ENCODE measurements at places on chromosomes 3 and 15.

GRCh38 chr15:93028632-93029213, 60.3 kb downstream of the RGMA start:
- DNase-seq, result no peak

GRCh38 chr3:108940166-108940565, 13.5 kb downstream of the GUCA1C start:
- DNase-seq, result no peak

GRCh38 chr15:90560229-90560776, 30.6 kb downstream of the CRTC3 start:
- DNase-seq, result no peak

GRCh38 chr3:134617608-134618477, 33.0 kb downstream of the KY start:
- DNase-seq, result no peak

DNA sequence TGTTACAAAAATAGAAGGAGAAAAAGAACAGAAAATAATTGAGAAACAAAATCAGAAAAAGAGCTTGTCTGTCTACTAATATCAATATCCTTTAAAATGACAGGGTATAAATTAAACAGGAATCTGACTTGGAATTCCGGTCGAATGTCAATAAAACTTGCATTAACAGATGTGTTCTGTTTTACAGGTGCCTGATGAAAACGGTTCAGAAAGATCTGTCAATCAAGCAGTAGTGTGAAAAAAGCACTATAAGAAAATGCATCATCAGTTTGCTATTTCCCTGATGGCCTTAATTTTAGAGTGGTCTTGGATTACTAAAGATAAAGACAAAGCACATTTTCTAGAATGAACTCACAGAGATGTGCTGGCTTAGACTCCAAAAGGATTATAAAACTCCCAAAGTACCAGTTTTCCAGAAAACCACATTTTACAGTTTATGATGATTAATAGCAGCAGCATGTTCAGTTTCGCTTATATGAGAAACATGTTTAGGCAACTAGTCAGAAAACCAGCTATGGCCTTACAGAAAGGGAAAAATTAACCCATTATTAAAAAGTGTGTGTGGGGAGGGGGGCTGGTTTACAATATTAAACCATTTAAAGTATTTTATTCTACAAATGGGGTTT, 8.2 kb upstream of the C3orf38 start:
- no peak for DNase-seq

DNA sequence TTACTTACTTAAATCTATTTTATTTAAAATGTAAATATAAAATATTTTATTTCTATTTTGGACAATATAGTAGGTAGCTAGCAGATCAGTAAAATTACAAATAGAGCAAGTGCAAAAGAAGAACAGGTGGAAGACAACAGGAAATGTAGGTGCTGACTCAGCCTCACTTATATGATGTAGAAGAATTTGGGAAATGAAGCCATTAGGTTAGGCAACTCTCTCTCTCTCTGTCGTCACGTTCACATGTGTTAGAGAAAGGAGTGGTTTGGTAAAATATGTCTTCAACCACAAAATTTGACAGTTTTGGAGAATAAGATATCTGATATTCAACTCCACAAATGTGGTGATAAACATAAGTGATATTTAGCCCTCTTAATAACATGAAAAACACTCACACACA, 532.5 kb upstream of the KCNMB2 start:
- DNase-seq, result no peak

DNA sequence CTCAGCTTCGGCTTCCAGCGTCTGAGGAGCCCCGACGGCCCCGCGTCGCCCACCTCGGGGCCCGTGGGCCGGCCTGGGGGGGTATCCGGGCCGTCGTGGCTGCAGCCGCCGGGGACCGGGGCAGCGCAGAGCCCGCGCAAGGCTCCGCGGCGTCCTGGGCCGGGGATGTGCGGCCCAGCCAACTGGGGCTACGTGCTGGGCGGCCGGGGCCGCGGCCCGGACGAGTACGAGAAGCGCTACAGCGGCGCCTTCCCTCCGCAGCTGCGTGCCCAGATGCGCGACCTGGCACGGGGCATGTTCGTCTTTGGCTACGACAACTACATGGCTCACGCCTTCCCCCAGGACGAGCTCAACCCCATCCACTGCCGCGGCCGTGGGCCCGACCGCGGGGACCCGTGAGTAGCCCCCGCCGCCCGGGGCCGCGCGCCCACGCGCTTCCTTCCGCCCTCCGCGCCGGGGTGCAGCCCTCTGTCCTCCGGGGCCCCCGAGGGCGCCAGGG, 462 bp downstream of the EDEM1 start:
- DNase-seq, result no peak

DNA sequence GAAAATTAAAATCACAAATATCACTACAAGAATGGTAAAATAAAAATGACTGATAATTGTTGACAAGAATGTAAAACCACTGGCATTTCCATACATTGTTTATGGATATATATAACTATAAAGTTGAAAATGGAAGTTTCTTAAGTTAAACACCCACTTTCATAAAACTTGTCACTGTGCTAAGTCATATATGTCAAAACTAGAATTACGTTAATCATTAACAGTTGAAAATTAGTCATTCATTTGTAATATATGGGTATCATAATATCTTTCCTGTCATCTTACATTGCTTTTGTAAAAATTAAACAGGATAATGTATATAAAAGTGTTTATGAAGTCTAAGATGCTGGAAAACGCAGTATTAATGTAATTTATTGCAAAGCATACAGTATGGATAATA, 1398.6 kb upstream of the ALCAM start:
- no peak for DNase-seq

- no peak for DNase-seq
These were observed 53.7 kb downstream of the CCDC54 start for GRCh38 chr3:107430996-107431245.

DNA sequence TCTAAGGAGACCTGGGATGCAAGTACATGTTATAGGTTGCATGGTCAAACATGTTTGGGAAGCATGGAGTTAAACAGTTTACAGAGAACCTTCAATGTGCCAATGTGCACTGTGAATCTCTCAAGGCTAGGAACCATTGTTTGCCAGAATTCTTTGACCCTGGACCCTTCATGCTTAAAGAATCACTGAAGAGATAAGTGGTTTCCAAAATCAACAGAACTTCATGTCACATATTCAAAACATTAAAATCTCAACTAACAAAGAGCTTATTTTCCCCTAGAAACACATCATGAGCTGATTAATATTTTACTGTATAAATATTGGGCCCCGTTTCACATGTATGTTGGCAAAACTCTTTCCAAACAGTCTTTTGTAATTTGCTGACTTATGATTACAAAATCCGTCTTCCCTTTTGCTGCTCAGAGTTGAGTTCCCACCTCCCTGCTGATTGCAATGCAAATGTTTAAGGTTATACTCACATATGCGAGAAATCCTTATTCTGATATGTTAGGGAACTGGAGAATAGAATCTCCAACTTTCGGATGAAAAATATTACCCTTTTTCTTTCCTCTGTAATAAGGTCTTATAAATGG, 380.2 kb downstream of the DIPK2A start:
- no peak for DNase-seq

DNA sequence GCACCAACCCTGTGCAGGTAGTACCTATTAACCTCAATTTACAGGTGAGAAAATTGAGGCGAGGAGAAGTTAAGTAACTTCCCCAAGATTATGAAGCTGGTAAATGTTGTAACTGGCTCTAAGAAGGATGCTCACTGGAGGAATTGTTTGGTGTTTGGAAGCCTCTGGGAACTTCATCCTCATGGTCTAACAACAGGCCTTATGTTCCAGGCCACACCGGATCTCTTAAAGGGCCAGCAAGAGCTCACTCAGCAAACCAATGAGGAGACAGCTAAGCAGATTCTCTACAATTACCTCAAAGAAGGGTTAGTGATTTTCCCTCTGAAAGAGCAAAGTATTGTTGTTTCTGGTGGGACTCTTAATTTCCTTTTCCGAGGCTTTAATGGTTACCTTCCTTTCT, 63.9 kb downstream of the CGNL1 start:
- DNase-seq, result no peak

- DNase-seq, result no peak
These were observed 34.9 kb downstream of the SEMA5B start for GRCh38 chr3:122992676-122993075.

DNA sequence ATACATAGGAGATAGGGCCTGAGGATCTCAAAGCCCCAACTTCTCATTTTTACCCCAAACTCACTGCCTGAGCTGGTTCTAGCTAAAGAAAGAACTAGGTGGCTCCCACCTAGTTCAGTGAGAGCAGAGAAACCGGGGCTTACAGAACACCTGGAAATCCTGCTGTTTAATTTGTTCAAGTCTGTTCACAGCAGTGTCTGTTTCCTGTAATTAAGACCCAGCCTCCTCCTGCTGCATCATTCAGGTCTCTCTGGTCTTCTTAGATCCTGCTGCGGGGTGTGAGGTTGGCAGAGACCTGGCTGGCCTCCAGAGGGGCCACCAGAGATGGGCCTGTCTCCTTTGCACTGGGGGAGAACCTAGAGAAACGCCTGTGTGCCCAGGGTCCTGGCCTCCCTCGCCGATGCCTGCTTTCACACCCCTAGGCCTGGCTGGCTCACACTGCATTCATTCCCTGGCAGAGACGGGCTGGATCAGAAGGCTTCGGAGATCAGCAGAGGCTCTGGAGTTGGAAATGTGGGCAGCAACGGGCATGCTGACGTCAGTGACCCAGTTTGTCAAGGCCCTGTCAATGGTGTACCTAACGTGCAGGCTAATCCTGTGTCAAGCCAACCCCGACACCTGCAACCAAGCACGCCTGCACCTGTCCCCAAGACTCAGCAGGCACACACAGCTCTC, 4.9 kb upstream of the CHRNA3 start:
- DNase-seq, result no peak

DNA sequence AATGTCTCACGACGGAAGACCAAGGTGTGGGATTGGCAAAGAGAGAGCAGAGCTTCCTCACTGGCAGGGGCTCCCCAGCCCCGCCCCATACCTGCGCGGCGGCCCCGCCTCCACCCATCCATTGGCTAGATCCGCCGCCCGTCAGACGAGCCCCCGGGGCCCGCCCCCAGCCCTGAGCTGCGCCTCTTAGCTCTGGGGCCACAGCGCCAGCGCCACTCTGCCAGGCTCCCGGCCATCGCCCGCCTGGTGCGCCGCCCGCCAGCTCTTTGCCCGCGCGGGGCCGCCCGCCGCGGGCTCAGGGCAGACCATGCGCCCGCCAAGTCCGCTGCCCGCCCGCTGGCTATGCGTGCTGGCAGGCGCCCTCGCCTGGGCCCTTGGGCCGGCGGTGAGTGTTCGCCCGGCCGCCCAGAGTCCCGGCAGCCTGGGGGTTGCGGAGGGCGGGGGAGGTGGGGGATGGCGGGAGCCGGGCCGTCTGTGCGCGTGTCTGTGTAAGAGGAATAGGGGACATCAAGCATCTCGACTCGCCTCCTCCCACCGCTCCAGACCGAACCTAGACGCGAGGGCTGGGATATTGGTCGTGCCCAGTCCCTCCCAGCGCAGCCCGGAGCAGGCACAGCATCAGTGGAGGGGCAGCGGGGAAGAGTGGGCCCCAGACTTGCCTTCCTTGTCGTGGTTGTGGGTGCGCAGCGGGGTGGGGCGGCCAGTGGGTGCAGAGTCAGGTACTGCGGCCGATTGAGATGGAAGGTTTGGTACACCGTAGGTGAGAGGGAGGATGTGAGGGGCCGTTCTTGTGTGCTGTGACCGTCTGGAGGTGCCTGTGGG, at the start of gene VIPR1:
VIPR1 (plus strand) TSS at position 215 of the 822 bp plus-strand sequence; CDS start at position 308, 93 bp downstream.
- DNase-seq, result peak; percentile 79

- DNase-seq, result no peak
These were observed 83.9 kb downstream of the LRRK1 start for GRCh38 chr15:101003081-101003480.

DNA sequence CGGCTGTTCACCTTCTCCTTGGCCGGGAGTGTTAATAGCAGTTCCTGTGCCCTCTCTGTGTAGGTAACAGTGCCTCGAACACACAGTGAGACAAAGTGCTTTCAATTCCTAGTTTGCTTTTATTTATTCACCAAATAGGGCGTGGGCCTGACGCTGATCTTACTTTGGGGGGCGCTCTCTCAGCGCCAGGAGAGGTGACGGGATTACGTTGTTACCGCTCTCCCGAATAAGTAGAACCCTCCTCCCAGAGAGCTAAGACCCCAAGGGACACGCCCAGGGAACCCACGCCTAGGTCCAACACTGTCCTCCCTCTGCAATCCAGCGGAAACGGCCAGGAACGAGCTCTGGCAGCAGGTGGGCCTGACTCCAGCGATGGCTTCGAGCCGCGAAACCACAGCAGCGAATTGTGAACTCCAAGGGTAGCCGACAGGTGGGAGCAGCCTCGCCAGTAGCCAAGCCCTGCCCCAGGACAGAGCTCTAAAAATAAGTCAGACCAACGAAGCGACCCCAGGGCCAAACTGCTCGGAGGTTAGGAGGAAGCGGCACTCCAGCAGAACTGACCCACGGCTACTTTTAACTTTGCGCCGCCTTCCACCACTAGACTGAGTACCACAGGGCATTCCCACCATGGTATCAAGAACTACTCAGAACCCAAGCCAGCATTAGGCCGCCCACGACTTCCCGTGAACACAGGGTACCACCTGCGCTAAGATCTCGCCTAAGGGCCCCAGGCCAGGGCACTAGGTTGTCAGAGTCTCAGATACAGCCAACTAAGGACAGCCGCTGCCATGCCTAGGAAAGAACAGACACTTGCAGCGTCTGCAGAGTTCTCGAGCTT, 1.6 kb upstream of the SIN3A start:
- DNase-seq, result peak; percentile 63

DNA sequence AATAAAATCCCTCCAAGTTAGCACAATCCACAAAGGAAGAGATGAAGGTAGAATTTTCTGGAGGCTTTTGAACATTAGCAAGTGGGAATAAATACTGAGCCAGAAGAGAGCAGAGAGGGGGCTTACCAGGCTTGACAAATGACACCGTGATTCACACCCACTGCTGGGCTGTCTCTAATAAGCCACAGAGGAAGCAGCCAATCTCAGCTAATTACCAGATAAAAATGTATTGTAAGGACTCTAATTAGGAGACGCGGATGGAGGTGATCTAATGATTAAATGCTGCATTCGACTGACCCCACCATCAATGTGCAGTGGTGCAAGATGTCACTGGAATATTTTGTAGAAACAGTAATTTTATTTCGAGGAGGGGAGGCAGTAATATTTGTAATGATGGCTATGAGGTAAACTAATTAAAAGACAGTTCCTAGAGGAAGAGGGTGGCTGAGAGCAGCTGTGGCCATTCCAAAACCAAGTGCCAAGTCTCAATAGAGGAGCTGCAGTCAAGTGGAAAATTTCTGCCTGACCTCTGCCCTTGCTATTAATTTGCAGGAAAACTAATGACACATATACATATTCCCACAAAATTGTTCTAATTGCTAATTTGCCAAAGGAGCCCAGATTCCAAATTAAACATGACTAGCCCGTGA, 602.2 kb downstream of the FOXP1 start:
- DNase-seq, result no peak

- DNase-seq, result no peak
These were observed 1.2 kb downstream of the ERC2 start for GRCh38 chr3:56467108-56467507.

- no peak for DNase-seq
These were observed 8.1 kb downstream of the ABTB1 start for GRCh38 chr3:127680798-127681221.

All from stimulated activated CD4-positive, alpha-beta T cell treated with anti-CD3 and anti-CD28 coated beads, Interleukin-1b, Interleukin-23, amount 100 ng/mL, for 24 hours (primary cell).